ENCODE measurements at places on chromosomes 12 and 14. TPM values are rescaled to one million over a fixed set of nuclear protein-coding genes. Genes with fewer than 3 reads are reported as not detected.

Gene KRT8
- 10.4 TPM for total RNA-seq

Gene ACOT2
- total RNA-seq = 9.6 TPM

Gene FAM161B
- total RNA-seq = 1.2 TPM

Gene INHBC
- not detected for total RNA-seq

Gene DTX1
- 6.1 TPM for total RNA-seq

Gene TSPAN19
- 0.13 TPM for total RNA-seq

Gene TAPBPL
- total RNA-seq = 13.5 TPM

Gene HPD
- not detected for total RNA-seq

Gene LGMN
- total RNA-seq = 52.6 TPM

Gene KRT85
- not detected for total RNA-seq

Gene GPX2
- not detected for total RNA-seq

Gene NANOG
- not detected for total RNA-seq

Gene SERPINA5
- 0.26 TPM for total RNA-seq
